Activated CD4-positive, alpha-beta T cell treated with anti-CD3 and anti-CD28 coated beads for 36 hours (primary cell): ENCODE measurements at places on chromosomes 4 and X. TPM values are rescaled to one million over a fixed set of nuclear protein-coding genes. Genes with fewer than 3 reads are reported as not detected.

DNA sequence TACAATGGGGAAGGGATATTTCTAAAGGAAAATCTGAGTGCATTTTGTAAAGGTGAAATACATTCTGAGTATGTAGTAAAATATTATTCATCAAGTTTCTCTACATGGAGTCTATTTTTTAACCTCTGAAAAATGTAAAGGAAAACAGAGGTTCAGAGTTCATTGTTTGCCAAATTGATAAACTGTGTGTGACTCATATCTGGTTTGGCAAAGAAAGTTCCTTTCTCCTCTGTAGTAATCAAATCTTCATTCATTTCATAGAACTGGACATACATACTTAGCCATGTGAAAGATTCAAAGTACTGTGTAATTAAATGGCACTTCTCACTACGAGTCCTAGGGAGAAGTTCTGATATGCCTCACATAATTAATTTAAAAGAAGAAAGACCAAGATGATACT, 61.6 kb downstream of the HPGD start:
- no peak for DNase-seq

- no peak for DNase-seq
These were observed 47.5 kb downstream of the DCTD start for GRCh38 chr4:182869697-182870096.

GRCh38 chr4:54746218-54746617, 88.5 kb downstream of the KIT start:
- peak; percentile 5 for DNase-seq

- no peak for DNase-seq
These were observed 332.3 kb downstream of the PTTG2 start for GRCh38 chr4:38292529-38292928.

FTSJ1 gene
- total RNA-seq: 93.7 TPM

UGT2B11 gene
- total RNA-seq: not detected

FGFBP2 gene
- 3.2 TPM for total RNA-seq
